ENCODE measurements at places on chromosomes 7 and 10.

GRCh38 chr10:78217336-78217735 lies 183.7 kb downstream of the RPS24 start:
- DNase-seq, result no peak

DNA sequence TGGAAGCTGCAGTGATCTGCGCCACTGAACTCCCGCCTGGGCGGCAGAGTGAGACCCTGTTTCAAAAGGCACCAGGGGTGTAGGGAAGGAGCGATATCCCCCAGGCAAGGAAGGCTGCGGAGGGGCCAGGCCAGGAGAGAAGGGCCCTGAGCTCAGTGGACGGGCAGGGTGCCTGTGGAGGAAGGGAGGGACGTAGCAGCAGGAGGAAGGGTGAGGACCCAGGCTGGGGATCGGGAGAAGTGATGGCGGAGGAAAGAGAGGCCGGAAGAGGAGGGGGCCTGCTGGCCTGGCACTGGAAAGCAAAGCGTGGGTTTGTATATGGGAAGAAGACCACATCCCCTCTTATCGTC lies 45.6 kb downstream of the ALOX5 start:
- no peak for DNase-seq

- peak; percentile 46 for DNase-seq
Observed at GRCh38 chr7:24891311-24891735, 88.7 kb downstream of the OSBPL3 start.

DNA sequence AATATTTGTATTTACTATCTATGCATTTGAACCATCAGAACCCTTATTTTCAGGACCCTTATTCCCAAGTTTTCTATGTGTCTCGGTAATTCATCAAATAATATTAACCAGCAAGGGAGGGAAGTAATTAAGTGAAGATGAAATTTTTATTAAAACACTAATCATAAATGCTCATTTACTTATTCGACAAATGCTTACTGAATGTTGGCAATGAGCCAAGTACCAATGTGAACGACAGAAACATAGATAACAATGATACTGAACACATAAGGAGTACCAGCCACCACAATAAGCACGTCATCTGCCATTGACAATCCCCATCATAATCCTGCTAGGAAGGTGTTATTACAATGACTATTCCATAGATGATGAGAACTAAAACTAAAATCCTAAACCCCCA lies 45.5 kb downstream of the GRM8 start:
- DNase-seq, result no peak

- no peak for DNase-seq
Observed at GRCh38 chr10:10844251-10844650, 173.4 kb upstream of the CELF2 start.

GRCh38 chr7:89728481-89728880 lies 425.8 kb upstream of the STEAP1 start:
- DNase-seq, result no peak

GRCh38 chr10:4828005-4828404 lies 2.0 kb downstream of the AKR1E2 start:
- no peak for DNase-seq

DNA sequence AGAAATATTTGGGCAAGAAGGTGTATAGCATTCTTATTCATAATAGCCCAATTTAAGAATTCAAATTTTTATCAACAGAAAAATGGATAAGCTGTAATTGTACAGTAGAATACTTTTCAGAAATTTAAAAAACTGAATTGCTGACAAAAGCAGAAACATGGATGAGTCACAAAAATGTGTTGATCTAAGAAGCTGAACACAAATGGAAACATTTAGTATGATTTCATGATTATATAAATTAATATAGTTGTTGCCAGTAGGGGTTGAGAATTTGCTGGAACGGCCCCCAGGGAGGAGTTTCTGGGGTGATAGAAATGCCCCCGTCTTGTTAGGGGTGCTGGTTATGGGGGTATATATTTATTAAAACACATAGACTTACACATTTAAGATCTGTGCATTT lies 179.1 kb downstream of the KLF6 start:
- no peak for DNase-seq

GRCh38 chr7:152591976-152592375 lies 84.0 kb downstream of the XRCC2 start:
- DNase-seq, result no peak

GRCh38 chr10:5965266-5965665 lies 12.1 kb downstream of the IL15RA start:
- no peak for DNase-seq

DNA sequence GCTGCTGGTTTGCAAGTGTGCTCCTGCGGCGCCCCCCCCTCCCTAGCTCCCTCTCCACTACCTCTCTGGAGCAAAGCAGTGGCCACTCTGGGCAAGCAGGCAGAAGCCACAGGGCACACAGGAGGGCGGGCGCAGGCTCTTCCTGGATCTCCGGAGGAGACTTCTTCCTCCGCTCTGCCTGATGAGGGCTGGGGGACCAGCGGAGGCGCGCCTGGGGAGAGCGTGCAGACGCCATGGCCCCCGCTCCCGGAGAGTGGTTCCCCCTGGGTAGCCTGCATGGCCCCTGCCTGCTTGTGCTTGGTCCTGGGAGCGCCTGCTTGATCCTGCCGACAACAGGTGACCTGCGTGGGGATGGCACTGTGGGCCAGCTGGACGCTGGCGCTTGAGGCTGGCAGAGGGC lies 29.0 kb downstream of the ANKMY2 start:
- no peak for DNase-seq

DNA sequence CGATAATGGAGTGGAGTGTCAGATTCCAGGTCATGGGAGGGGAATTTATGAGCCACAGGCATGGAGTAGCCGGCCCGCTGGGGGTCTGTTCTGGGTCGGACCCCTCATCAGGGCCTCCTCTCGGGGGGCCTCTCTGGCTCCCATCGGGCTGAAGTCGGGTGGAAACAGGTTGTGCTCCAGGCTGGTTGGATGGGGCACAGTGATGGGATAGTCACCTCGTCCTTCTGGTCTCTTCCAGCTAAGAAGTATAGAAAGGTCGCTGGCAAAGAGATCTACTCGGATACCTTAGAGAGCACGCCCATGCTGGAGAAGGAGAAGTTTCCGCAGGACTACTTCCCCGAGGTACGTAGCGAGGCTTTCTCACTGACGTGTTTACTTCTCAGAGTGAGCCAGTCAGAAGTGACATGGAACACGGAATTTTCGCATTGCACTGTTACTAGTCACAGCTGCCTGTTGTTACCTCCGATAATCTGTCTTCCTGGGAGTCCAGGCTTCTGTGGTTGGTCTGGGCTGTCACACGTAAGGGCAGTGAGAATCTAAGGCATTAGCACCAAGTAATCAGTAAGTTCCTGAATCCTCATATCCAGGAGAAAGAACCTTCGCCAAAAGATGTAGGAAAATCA lies 88.3 kb downstream of the NKX6-2 start:
- DNase-seq, result no peak

DNA sequence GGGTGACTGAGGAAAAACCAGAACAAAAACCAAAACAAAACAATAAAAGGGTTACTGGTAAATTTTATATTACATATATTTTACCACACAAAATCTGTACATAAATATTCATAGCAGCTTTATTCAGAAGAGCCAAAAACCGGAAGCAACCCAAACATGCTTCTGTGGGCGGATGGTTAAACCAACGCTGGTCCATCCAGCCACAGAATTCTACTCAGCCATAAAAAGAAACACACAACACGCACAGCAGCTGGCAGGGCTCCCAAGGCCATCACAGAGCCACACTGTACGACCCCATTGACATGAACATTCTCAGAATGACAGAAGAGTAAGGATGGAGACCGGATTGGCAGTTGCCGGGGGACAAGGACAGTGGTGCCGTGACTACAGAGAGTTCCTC lies 83.6 kb downstream of the PROSER2 start:
- no peak for DNase-seq

GRCh38 chr7:122893486-122893885 lies 7.2 kb upstream of the CADPS2 start:
- DNase-seq, result no peak

DNA sequence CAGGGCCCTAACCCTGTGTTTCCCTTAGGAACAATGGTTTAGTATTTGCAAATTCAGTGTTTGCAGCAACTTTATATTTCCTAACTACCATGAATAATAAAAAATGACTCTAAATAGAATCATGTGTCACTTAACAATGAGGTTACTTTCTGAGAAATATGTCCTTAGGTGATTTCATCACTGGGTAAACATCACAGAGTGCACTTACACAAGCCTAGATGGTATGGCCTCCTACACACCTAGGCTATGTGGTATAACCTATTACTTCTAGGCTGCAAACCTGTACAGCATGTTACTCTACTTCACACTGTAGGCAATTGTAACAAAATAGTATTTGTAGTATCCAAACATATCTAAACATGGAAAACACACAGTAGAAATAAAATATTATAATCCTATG lies 1174.6 kb upstream of the LRRTM3 start:
- DNase-seq, result no peak

GRCh38 chr7:90455163-90456030 lies 14.0 kb upstream of the PTTG1IP2 start:
- DNase-seq, result peak; percentile 21

- DNase-seq, result no peak
Observed at GRCh38 chr10:35211390-35211789, 84.7 kb downstream of the CREM start.

GRCh38 chr7:6495597-6496262 lies 48.0 kb upstream of the DAGLB start:
- DNase-seq, result no peak

GRCh38 chr10:105356626-105357025 lies 715.5 kb downstream of the SORCS3 start:
- DNase-seq, result no peak

Data from COR-L47 (cell line).